ENCODE measurements at places on chromosomes 2 and 18.

- no peak for DNase-seq
Observed at GRCh38 chr2:100427111-100427510, 9.6 kb upstream of the CHST10 start.

DNA sequence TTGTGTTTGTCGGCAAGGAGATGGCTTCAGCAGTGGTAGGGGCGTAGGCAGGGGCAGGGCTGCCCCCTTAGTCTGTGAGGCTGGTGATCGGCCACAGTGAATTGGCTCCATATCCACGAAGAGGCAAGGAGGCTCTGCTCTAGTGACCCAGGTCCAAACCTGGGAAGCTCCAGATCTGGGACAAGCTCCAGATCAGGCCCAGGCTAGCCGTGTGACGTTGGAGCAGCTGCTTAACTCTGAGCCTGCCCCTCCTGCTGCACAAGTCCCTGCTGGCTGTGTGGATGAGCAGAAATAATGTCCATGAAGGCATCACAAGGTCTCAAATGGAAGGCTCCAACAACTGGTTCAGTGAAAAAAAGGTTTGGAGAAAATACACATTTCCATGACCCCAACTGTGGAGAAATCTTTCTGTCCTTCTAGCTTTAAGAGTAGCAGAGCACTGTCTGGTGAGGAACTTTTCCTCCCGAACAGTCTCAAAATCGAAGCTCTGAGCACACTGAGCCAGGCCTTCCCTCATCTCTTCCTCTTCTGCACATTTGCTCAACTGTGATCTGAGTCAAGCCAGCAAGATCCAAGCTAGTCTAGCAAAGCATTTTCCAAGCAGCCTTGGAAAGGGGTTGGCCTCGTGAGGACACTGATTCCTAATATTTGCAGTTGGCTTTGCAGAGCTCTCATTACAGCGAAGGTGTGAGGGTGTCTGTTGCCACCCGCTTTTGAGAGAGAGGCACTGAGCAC, 67.0 kb upstream of the TCF7L1 start:
- no peak for DNase-seq

DNA sequence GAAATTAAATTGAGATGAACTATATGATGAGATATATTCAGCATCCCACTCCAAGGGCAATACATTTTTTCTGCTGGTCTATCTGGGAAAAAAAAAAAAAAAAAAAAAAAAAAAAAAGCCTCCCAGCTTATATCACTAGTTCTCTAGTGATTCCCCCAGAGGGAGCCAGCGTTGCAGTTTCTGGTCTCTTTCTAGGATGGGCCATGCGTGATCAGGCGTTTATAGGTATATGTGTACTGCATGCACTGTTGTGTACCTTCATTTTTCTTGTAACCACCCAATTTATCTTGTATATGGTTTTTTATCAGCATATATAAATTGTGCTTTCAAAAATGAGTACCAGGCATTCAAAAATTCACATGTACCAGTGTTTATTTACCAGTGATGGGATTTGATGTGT, 35.1 kb downstream of the DCDC2C start:
- DNase-seq: peak; percentile 27

DNA sequence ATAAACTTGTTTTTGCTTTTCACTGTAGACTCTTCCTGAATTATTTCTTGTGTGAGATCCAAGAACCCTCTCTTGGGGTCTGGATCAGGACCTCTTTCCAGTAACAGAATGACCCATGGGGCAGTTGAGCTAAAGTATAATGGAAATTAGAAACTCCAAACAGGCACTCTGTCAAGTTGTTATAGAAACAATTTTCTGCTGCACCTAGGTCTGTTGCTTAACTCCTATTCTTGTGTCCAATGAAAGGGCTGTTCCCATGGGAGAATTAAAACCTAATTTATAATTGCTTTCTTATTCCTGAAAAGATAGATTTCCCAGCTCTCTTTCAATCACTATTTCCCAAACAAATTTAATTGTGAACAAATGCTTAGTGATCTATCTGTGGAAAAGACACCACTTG, 1341.3 kb upstream of the PIK3C3 start:
- DNase-seq: no peak

DNA sequence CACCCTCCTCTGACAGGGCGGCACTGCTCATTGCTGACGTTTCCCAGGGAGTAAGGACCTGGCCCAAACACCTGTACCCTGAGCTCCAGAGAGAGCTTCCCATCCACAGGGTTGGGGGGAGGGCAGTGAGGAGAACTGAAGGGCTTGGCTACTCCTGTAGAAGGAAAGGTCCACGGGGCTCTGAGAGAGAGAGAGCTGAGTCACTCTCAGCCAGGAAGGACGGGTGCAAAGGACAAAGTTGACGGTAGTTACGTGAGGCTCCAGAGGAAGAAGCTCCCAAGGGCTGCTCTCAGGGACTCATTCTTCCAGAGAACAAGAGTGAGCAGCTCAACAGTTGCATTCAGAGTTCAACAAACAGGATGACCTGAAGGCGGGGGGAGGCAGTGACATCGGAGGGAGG, 852.5 kb downstream of the GALR1 start:
- DNase-seq: no peak

DNA sequence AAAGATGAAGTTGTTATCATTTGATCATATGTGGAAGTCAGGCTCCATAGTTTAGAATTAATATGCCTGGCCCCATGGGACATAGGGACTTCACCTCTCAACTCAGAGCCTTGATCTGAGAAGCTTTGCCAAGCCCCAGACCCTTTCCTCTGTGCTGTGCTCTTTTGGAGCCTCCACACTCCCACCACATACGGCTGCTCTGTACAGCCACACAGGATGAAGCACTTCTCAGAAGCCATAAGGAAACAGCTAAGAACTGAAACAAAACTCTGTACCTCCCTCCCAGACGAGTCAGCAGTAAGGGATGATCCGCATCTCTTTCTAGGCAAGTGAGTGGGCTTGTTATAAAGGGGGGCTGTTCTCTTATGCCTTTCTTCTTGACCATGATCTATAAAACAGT, 66.5 kb downstream of the CAB39 start:
- no peak for DNase-seq

DNA sequence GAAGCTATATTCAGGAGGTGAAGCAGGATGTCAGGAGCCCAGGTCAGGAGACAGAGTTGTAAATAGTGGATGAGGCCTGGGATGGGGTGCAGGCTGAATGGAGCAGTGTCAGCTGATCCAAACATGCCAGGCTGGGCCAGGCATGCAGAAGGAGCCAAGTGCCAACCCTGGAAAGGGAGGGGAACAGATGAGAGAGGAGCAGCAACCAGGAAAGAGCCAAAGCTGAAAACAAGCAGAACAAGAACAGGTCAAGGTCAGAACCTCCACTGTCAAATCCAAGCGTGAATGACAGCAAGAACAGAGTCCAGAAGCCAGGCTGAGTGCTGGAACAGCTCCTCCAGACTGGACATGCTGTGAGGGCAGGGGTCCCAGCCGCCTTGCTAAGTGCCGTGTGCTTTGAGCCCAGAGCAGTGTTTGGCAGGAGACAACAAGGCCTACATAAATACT, 49.2 kb upstream of the PPP1CB start:
- DNase-seq: no peak
